ENCODE measurements at places on chromosomes 5 and 9. TPM values are rescaled to one million over a fixed set of nuclear protein-coding genes. Genes with fewer than 3 reads are reported as not detected.

DNA sequence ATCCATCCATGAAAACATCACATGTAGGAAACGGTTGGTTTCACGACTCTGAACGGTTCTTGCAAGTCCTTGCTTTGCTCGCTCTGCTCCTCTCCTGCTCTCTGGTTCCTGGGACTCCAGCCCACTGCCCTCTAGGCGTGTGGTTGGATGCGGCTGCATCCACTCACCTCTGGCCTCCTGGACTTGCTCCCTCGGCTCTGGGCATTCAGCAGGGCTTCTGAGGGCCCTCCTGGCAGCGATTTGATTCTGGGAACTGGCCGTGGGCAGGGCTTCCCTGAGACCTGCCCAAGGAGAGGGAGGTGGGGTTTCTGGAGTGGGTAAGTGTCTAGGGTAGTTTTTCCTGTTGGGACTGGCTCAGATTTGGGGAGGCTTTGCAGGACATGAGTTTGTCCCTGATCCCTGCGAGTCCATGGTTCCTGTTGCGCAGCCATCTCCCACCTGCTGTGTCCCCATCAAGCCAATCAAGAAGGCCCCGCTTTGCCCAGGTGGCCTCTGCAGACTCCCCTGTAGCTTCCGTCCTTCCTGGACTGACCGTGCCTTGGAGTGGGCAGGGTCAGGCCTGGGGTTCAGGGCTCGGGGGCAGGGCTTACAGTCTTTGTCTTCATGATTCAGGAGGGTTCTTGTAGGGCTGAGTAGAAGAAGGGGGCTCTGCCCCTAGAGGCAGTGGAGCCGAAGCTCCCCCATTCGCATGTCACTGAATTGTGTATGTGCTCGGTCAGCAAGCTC is 192.3 kb downstream of the CACNA1B start:
- no peak for DNase-seq

GRCh38 chr9:37371565-37372464 is 50.7 kb upstream of the GRHPR start:
- no peak for DNase-seq

DNA sequence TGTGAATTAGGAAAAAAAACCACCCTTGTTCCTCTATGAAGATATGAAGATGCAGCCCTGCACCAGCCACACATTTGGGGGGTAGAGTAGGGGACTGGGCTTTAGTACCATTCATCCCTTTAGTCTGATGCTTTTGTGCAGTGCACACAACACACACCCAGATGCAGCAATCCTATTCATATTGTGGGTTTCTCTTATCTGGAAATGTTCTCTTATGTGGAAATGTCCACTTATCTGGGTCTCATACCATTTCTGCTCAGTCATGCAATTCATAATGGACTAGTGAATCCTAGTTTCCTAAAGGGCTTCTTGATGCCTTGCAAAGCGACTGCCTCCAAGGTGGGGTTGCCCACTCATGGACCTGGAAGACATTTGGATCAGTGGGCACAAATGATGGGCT is 47.8 kb downstream of the C9orf152 start:
- no peak for DNase-seq

DNA sequence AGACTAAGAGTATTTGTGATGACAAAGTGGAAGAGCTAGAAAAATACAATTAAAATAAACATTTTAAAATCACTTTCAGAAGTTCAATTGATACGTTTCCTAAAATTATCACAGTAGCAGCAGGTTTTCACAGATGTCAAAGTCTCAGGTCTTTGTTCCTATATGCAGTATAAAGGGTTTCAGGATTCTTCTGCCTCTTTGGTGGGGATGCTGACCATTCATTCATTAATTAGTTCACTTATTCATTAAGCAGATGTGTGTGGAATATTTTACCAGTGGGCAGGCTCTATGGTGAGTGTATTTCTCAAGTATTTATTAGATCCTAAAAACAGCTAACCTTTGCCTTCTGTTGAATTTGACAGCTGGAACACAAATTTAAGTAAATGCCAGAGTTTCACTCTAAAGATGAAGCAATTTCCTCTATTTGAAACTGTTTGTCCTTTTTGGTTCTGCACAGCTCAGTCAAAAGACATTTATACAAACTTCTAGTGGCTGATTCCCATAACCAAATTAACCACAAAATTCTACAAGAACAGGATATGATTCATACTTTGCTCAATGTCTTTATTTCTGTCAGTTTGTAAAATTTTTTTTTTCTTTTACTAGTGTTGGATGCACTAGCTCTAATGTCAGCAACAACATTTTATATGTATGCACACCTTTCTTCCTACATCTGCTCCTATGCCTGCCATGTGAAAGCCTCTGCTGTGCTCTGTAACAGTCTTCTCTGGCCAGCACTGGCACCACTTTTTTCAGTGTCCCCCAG is 75.9 kb upstream of the PRR16 start:
- DNase-seq, result no peak

DNA sequence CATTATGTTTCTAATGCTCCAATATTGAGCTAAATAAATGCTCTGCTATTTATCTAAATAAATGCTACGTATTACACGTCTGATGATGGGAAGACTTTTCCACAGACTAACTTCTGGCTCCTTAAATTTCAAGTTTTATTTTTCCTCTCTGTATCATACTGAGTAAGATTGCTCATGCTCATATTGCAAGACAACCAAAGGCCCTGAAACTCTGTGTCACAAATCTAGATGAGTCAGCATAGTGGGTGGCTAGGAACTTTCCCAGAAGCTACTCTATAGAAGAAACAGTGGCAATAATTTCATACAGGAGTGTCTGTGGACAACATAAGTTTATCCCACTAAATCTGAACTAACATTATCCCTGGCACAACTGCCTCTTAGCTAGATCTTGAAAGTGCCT is 53.0 kb upstream of the RFX3 start:
- no peak for DNase-seq

DNA sequence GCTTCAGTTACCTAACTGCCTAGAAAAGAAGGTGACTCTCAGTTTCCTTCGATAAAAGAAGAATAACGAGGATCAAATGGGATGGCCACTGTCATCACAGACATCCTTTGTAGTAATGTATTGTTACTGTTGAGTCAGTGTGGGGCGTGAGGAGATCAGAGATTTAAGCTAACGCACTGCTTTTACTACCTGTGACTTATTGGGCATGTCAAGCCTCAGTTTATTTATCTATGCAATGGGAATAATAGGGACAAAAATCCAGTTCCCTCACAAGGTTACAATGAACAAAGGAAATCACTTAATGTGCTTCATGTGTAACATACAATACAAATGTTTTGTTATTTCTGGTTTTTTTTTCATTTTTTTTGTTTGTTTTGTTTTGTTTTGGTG is 255 bp upstream of the TRPM6 start:
- no peak for DNase-seq

PCDHGA7 gene
- 11.9 TPM for total RNA-seq

- no peak for DNase-seq
Measured at GRCh38 chr5:123518111-123518510, 6.1 kb downstream of the CSNK1G3 start.

- DNase-seq, result no peak
Measured at GRCh38 chr9:69392826-69393225, 67.8 kb downstream of the ENTREP1 start.

DNA sequence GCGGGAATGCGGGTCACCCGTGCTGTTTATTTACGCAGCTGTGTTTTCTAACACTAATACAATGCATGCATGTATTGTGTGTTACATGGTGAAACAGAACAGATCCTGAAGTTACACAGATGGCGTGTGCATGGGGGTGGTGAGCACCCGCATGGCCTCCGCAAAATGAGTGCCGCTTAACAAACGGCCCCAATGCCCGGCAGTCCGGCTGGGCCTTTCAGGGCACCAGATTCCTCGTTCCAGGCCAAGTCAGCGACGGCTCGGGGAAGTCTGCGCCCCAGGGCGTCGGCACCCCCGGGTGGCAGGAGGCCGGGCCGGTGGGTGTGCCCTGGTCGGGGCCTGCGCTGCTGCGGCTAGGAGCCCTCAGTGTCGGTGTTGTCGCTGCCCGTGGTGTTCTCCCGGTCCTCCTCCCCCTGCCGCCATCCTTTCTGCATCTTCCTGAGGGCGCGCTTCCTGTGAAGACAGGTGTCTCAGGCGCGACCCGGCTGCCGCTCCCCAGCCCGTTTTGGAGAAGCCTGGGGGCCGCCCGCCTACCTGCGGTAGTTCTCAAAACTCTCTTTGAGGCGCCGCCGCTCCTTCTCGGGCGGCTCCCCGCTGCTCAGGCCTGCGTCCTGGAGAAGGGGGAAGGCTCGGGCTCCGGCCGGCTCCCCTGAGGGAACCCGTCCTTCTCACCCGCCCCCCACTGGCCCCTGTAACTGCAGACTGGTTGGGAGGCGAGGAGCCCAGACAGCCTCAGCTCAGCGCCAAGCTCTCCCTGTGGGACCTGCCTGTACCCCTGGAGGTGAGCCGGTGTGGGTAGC is 605 bp upstream of the DNLZ start:
- no peak for DNase-seq

- no peak for DNase-seq
Measured at GRCh38 chr9:38681747-38682227, 38.1 kb downstream of the FAM240B start.

GRCh38 chr9:34994900-34995669 is 5.5 kb downstream of the DNAJB5 start:
- no peak for DNase-seq

GRCh38 chr5:90473396-90474234 is 956 bp downstream of the MBLAC2 start:
- no peak for DNase-seq

- no peak for DNase-seq
Measured at GRCh38 chr5:122653087-122654017, 121.5 kb upstream of the SNX2 start.

GRCh38 chr5:135353952-135354721 is 44.9 kb downstream of the MACROH2A1 start:
- no peak for DNase-seq

- DNase-seq, result no peak
Measured at GRCh38 chr9:34206561-34206960, 27.7 kb downstream of the UBAP1 start.

DNA sequence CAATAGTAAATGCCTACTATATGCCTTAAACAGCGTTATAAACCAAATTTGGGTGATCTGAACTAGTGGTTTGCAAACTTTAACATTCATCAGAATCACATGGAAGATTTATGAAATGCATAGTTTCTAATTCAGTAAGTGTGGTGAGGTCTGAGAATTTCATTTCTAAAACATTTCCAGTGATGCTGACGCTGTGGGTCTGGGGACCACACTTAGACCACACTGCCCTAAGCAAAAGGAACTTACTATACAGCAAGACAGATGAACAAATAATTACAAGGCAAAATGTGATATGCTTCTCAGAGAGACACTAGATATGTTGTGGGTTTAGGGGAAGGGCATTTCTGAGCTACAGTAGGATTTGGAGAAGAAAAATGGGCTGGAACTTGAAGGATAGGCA is 72.6 kb downstream of the OXCT1 start:
- DNase-seq, result no peak

Data from thoracic aorta (tissue), 2 donors.